NCI-H2081 treated with DMSO at 0.1 percent for 48 hours (cell line): ENCODE measurements at places on chromosomes 11 and 22.

DNA sequence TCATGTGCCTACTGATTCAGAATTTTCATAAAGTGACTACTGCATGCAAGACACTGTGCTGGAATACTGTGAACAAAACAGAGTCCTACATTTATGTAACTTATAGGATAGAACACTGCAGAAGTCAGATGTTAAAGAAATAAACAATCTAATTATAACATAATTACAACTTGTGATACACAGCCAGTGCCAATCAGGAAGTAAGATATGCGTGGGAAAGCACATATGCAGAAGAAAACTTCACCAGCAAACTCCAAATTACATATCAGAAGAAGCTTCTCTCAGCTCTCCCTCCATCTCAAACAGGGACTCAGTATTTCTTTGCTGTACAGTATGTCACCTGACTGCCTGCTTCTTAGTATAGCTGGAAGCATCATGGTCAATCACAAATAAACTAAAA is 37.4 kb downstream of the PAK1 start:
- no peak for DNase-seq

- DNase-seq = no peak
Measured at GRCh38 chr22:42387631-42388030, 44.6 kb downstream of the NFAM1 start.

DNA sequence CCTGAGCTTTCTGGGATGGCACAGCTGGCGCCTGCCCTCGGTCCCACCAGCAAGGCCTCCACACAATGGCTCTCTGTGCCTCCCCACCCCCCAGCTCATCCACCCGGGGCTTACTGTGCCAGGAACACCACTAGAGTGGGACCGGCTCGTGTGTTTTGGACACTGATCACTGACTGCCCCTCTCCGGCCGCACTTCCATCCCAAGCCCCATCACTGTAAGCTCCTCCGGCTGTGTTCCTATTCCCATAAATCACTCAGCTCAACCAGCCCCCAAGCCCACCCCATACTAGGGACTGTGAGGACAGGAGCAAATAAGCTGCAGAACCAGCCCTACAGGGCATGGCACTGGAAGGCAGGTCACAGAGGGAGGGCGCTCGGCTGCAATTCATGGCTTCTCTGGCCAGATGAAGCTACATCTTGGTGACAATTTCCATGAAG is 7.3 kb downstream of the APBB1 start:
- no peak for DNase-seq

- DNase-seq = no peak
Measured at GRCh38 chr11:78299000-78299710, 110.4 kb downstream of the USP35 start.

DNA sequence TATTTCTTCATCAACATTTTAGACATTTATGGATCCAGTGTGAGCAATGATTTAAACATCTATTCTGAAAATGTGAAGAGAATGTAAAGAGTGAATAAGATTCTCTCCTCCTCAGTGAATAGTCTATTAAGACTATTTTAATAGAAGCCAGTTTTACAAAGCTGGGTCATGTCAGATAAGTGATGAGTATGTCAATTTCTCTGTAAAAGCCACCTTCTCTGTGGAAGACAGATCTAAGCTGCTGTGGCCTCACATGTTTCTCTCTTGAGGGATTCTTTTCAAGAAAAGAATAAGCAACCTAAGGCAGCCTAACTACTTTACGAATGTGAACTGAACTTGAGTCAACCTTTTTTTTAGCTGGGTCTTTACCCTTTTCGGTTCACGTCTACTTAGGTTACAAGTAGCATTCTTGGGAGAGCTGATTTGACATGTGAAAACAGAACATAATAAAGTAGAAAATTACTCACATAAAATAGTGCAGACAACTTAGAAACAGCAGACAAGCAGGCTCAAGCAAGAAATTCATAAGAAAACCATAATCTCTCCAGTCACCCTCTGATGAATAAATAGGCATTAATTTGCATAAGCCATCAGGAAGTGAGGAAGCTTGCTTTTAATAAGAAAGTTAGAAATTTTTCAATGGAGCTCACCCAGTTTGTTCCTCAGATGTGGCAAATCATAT is 9.9 kb downstream of the CTSC start:
- DNase-seq = no peak

GRCh38 chr11:30453705-30454104 is 130.8 kb downstream of the ARL14EP start:
- DNase-seq = no peak

DNA sequence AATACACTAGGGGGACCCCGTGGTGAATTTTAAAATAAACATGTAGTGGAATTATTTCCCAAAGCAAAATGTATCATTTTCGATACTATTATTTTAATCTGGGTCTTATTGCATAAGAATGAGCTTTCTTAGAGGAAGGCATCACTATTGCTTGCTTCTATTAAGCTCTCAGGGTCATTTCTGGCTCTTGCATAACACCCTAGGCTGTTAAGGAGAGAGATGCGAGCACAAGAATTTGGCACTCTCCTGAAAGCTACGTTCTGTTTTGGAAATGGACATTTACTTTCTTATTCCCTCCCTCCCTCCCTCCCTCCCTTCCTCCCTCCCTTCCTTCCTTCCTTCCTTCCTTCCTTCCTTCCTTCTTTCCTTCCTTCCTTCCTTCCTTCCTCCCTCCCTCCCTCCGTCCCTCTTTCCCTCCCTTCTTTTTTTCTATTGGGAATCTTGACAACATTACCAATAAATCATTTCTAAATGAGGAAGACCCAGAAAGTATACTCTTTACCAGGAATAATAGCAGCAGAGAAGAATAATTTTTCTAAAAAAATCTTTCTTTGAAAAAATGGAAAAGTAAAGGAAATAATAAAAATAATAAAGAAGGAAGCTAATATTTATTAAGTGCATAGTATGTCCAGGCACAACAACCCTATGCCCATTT is 83.6 kb upstream of the BDNF start:
- no peak for DNase-seq

- no peak for DNase-seq
Measured at GRCh38 chr11:12100841-12101242, 9.5 kb upstream of the MICAL2 start.

DNA sequence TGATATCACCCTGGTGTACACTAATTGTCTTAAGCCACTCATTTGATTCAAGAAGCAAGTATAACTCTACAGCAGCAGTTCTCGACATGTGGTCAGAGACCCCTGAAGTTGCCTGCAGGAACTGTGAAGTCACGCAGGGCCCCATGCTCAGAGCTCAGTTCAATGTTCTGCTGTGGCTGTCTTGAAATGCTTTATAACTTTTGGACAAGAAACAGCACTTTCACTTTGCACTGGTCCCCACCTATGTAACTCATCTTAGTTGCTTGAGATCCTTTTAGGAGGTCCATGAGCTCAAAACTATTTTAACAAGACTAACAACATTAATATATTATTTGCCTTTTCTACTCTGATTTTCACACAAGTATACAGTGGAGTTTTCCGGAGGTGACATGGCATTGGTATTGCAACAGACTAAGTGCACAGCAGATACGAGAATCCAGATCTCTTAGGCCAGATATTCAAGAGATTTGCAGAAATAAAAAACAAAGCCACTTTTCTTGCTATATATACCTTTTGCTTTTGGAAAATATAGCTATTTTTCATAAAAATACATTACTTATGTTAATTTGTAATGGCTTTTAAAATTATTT is 64.8 kb downstream of the PRR5L start:
- DNase-seq = no peak

DNA sequence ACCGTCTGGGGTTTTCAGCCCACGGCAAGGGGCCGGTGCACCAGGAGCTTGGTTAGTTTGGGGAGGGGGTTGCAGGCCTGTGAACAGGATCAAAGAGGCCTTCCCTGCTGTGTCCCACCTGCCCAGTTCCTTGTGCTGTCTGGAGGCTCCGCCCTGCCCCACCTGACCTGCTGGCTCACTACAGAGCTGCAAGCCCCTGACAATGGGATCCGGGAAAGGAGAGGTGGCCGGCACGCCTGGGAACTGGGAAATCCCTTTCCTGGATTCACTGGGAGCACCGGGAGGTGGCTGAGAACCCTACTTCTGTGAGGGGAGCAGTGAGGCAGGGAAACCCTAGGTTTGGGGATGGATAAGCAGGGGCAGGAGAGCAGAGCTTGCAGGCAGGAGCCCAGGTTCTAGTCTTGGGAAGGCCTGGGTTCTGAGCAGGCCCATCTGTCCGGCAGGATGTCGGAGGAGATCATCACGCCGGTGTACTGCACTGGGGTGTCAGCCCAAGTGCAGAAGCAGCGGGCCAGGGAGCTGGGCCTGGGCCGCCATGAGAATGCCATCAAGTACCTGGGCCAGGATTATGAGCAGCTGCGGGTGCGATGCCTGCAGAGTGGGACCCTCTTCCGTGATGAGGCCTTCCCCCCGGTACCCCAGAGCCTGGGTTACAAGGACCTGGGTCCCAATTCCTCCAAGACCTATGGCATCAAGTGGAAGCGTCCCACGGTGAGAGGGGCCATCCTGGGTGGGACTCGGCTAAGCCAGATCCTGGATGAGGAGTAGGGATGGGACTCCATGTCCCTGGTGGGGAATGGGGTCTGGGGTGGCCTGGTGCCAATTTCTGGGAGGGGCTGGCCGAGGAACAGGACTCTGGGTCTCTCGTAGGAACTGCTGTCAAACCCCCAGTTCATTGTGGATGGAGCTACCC is 786 bp downstream of the CAPN1 start:
- no peak for DNase-seq

- DNase-seq = no peak
Measured at GRCh38 chr22:31566484-31566883, 70.1 kb downstream of the SFI1 start.
